Posterior vena cava (tissue), 2 donors: ENCODE measurements at places on chromosomes 7 and 10. TPM values are rescaled to one million over a fixed set of nuclear protein-coding genes. Genes with fewer than 3 reads are reported as not detected.

DNA sequence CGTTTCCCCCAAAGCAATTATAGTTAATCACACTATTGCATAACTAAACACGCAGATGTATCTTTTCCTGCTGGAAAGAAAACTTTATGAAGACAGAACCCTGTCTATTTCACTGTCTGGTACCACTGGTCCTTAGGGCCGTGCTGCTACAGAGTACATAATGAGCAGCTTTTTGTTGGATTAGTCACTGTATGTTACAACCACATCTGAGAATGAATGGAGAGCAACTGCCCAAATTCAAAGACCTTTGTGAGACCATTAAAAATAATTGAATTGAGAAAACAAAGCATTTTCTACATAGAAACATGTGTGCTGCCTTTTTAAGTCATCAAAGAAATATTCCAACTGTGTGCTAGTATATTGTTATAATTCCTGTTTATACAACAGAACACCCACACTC is 111.3 kb upstream of the SORCS1 start:
- no peak for DNase-seq

- no peak for DNase-seq
These were observed 53.6 kb upstream of the PODXL start for GRCh38 chr7:131610007-131610406.

The AMZ1 gene
- 0.32 TPM for total RNA-seq

The ACSM6 gene
- not detected for total RNA-seq
